ENCODE measurements at places on chromosomes 6 and 20. TPM values are rescaled to one million over a fixed set of nuclear protein-coding genes. Genes with fewer than 3 reads are reported as not detected.

The NHLRC1 gene
- 3.2 TPM for total RNA-seq

The HLA-DMB gene
- 60.2 TPM for total RNA-seq

The PDE10A gene
- 38.2 TPM for total RNA-seq

The HRH3 gene
- total RNA-seq: 0.23 TPM

The BMP7 gene
- 62.6 TPM for total RNA-seq

The TMEM74B gene
- total RNA-seq: 2.7 TPM

The HUS1B gene
- 3.0 TPM for total RNA-seq

The RBPJL gene
- total RNA-seq: not detected

Data from metanephros (tissue), 2 donors.